Mesenteric fat pad (tissue), 1 donor: ENCODE measurements at places on chromosomes 6 and 20. TPM values are rescaled to one million over a fixed set of nuclear protein-coding genes. Genes with fewer than 3 reads are reported as not detected.

The EFCAB8 gene
- total RNA-seq, result 0.39 TPM

The GGTLC1 gene
- not detected for total RNA-seq

DNA sequence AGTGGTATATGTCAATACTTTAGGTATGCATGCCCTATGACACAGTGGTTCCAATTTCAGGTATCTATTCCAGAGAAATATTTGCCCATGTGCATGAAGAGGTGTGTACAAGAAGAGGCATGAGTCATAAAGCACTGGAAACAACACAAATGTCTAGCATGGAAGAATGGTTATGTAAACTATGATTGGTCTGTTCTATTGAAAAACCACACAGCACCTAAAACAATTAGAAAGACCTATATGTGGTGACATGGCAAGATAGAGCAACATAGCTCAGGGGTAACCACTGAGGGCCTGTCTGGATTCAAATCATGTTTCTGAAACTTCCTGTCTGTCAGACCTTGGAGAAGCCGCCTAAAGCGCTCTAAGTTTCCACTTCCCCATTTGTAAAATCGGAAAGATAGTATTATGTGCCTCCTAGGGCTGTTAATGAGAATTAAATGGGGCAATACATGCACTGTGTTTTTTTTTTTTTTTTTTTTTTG is 76.0 kb upstream of the SHLD1 start:
- DNase-seq, result no peak

DNA sequence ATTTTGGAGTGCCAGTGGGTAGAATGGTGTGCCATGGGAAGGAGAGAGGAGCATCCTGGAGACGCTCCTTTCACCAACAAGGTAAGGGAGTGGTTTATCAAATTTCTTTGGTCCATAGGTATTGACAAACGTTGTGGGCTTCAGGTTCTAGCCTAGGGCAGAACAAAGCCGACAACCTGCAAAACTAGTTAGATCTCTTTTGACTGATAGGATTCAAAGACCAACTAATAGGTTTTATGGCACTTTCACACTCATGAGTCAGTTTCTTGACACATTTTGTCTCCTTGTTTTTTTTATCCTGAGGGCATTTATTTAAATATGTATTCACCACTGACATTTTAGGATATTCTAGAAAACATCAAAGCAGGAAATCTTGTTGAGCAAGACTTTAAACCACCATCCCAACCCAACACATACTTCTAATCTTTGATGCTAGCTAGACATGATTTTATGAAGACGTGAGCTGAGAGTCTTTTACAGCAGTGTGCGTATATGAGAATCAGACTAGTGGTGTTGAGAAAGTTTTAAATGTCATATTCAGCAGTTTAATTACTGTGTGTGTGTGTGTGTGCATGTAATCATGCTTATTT is 370.4 kb upstream of the HSF2 start:
- no peak for DNase-seq

- DNase-seq, result no peak
Measured at GRCh38 chr6:98203170-98203806, 631.1 kb upstream of the POU3F2 start.

GRCh38 chr20:24619212-24619611 is 149.8 kb downstream of the SYNDIG1 start:
- DNase-seq, result no peak

The CGAS gene
- 6.0 TPM for total RNA-seq

- no peak for DNase-seq
Measured at GRCh38 chr6:151553416-151554165, 59.8 kb downstream of the CCDC170 start.

GRCh38 chr6:166824880-166825250 is 131.5 kb downstream of the RNASET2 start:
- DNase-seq, result no peak

GRCh38 chr6:33787346-33787953 is 1.5 kb downstream of the LEMD2 start:
- DNase-seq, result no peak

DNA sequence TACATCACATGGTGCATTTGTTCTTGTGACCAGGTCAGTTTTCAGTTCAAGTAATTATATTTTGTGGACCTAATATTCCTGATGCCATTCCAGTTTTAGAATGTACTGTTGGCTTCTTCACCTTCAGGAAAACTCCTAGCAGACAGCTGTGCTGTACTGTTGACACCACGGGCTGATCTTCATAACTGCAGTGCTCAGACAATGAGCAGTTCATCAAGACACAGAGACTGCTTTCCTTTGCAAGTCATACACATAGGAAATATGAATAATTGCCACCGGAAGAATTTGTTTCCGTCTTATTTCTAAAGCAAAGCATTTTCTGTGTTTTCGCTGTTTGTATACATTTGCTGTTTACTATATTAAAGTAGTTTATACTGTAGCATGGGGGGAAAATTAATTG is 89.8 kb downstream of the C6orf118 start:
- DNase-seq, result no peak

The BIRC7 gene
- 0.35 TPM for total RNA-seq

DNA sequence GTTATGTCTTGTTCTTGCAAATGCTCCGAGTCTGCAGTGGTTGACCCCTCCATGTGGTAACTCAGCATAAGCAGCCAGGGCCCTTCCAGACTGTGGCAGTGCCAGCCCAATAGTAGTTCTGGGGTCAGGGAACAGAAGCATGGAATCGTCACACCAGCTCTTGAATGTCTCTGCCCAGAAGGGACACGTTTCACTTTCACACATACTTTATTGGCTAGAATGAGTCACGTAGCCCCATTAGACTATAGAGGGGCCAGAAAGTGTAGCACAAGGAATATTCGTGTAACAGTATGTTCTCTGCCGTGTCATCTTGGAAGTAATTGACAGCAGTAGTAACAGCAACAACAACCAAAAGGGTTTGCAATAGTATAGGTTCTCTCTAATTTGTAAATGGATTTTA is 254.7 kb downstream of the FARS2 start:
- no peak for DNase-seq

The FUCA2 gene
- total RNA-seq, result 64.7 TPM

The MCHR2 gene
- not detected for total RNA-seq

DNA sequence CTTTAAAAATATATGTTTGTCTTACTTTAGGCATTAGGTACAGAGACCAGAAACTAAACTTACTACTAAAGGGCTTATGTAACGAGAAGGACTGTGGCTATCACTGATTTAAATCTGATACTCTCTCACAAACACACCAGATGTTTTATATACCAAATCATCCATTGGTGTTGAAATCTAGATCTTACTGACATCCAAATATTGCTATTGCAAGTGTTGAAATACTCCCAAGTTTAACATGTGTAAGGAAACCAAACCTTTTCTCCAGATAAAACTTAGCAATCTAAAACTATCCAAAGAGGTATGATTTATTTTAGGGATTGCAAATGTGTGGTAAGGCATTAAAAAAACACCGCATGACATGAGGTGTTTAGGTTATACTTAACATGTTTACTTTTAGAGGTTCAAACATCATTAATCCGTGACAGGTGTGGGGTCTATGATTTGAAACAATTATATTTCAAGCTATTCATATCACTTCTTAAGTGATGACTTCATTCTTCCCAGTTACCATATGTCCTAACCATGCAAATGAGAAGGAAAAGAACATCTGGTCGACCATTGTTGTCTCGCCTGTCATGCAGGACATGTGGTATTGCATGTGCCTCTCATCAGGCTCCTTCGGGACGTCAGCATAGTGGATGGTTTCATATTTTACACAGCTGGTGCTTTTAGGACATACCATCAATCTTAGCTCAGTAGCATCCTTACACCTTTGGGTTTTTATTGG is 168.3 kb upstream of the SPACA1 start:
- no peak for DNase-seq

DNA sequence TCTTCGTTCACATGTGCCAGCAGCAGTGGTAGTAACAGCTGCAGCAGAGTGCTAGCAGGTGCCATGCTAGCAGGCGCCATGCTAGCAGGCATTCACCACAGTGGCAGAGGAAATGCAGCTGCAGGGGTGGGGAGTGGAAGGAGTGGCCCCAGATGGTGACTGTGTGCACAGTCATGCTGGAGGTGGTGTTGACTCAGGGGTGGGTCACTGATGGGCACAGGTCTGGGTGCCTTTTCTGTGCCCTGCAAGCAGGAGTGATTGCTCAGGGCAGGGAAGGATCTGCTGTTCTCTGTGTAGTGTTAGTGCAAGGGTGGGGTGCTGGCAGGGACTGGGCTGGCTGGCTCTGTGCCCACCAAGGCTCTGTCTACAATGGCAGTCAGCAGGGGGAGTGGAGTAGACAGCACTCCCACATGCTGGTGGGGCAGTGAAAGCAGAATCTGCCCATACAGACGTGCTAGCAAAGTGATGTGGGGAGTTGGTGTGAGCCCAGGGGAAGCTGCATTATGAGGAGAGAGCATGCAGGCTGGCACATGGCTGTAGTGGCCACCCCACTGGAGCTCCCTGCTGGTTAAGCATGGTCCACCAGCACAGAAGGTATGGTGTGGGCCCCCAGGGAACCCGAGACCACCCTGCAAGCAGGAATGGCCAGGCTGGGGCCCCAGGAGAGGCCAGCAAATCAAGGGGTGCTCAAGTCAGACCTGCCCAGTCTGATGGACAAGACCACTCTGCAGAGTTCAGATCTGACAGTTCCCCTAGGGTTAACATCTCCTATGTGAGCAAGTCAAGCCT is 11.4 kb upstream of the TSPYL4 start:
- no peak for DNase-seq

The TINAG gene
- total RNA-seq, result not detected

The SLC17A4 gene
- total RNA-seq, result 0.10 TPM

The SLC13A3 gene
- 1.5 TPM for total RNA-seq

DNA sequence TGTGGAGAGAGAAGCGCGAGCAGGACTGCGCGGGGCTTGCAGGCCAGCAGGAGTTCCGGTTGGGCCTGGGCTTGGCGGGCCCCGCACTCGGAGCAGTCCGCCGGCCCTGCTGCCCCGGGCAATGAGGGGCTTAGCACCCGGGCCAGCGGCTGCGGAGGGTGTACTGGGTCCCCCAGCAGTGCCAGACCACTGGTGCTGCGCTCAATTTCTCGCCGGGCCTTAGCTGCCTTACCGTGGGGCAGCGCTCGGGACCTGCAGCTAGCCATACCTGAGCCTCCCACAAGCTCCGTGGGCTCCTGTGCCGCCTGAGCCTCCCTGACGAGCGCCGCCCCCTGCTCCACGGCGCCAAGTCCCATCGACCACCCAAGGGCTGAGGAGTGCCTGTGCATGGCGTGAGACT is 89.0 kb upstream of the MBOAT1 start:
- DNase-seq, result no peak

GRCh38 chr6:16697437-16698161 is 63.7 kb downstream of the ATXN1 start:
- no peak for DNase-seq

DNA sequence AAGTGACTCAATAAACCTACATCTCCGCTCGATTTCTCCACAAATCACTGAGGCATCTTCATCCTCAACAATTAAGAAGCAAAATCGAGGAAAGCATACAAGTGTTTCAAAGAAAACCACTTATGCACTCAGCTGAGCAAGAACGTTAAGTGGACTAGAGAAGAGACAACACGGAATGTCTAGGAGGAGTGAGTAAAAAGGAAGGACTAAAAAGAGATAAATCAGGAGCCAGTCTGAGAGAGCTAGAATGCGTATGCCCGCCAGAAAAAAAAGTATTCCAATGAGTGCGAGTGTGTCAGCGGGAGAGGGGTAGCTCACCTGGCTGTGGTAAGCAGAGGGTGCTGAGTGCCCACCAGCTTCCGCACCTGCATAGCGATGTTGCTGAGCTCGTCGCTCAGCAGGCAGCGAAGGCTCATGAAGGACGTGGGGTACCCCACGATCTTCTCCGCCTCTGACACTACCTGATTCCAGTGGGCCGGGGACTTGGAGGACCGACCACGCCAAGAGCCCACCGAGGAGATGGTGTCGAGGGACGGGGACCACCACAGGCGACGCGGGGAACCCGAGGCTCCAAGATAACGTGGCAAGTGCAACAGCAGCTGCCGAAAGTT is 587 bp downstream of the PDSS2 start:
- no peak for DNase-seq

The LY86 gene
- total RNA-seq, result 5.4 TPM

The XKR7 gene
- total RNA-seq, result not detected

The RNF217 gene
- 34.1 TPM for total RNA-seq

DNA sequence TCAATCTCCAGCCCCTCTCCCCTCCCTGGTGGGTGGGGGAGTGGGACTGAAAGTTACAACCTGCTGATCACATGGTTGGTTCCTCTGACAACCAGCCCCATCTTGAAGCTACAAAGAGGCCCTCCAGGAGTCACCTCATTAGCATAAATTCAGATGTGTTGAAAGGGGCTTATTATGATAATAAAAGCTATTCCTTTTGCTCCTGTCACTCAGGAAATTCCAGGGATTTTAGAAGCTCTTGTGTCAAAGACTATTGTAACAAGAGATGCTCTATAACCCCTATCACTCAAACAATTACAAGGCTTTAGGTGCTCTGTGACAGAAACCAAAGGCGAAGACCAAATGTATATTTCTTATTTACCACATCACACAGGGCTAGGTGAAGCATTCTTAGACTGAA is 30.1 kb upstream of the MBOAT1 start:
- no peak for DNase-seq

- no peak for DNase-seq
Measured at GRCh38 chr20:46113113-46113470, 5.0 kb upstream of the CD40 start.

GRCh38 chr6:24898676-24899075 is 37.1 kb downstream of the RIPOR2 start:
- no peak for DNase-seq

DNA sequence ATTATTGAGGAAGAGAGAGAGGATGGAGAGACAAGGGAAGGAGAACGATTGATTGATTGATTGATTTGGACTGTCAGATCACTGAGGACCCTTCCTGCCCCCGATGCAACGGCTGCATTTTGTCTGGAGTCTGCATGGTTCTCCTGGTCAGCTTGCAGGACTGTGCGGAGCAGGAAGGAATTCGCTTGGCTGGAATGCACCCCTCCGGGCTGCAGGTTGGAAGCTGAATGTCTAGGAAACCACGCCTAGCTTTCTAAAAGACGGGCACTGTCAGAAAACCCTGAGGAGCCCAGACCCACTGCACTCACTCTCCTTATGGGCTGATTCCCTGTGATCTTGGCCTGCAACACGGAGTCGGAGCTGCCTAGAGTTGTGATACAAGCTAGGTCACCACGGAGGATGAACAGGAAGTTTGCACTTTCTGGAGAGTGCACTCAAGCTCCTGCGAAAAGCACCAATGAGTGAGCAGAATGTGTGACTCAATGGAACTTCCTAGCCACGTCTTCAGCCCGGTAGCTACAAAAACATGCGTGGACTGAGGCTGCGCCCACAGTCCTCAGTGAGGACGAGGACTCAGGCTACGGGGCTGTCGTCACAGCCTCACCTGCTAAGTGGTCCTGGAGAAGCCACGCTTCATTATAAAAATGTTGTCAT is 14.4 kb downstream of the DACT2 start:
- DNase-seq, result no peak

DNA sequence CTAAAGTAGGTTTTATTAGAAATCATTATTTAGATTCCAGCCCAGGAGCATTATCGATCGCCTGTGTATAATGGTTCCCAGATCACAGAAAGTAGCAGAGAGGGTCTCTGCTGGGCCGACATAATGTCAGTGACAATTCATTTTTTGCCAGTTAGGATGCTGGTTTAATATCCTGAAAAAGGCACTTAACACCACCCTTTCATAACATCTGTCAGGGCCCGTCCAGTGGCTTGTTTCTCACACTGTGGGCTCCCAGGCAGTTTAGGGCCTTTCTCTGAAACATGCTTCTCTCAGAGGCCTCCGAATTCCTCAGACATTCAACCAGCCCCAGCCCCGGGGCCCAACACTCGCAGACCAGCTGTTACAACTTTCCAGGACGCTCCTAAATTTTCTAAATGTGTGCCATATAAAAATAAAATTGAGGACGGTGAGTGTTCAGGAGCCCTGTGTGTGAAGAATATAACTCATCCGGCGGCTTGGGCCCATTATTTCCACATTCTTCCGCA is 108.6 kb upstream of the EYA4 start:
- DNase-seq, result no peak

- DNase-seq, result no peak
Measured at GRCh38 chr20:13648291-13649228, 9.8 kb upstream of the TASP1 start.
